Right hindlimb (tissue), 1 donor: ENCODE measurements at places on chromosomes 12 and 14.

DNA sequence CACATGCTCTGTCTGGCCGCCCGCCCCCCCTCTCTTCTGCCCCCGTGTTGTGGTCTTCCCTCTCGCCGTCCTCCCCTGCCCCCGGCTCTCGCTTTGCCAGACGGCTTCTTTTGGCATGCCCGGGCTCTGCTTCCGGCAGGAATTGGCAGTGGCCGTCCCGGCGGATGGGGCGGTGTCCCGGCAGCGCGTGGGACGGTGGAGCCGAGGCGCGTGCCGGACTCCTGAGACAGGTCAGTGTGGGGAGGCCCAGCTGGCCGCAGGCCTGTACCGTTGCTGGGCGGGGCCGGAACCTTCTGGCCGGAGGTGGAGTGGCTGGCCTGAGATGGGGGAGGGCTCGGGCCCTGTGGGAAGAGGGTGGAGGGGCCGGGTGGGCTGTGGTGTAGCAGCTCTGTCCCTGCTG is 17.1 kb downstream of the KIF26A start:
- no peak for DNase-seq

DNA sequence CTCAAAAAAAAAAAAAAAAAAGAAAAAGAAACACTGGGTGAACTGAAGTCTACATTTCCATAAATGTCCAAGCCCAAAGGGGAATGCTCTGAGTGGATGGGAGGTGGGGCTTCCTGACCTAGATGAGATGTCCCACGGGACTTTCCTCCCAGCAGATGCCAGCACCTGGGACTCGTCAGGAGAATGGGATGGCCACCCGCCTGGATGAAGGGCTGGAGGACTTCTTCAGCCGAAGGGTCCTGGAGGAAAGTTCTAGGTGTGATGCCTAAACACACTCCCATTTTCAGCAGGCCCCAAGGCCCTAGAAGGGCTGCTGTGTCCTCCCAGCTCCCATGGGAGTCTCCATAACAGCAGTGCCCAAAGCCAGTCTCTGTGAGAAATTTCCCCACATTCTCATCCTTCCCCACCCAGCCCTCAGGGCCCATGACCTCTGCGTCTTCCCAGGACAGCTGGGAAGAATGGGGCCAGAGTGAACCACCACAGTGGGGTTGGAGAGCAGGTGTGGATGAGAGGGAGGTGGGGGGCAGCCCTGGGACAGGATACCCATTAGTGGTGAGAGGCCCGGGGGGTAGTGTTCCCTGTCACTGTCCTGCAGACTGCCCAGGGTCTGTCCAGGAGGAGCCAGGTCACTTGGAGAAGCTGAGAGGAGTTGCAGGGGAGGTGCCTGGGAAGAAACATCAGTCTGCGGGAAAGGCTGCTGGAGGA is 7.1 kb upstream of the CPNE6 start:
- DNase-seq: no peak

- DNase-seq: no peak
These were observed 22.2 kb downstream of the SFSWAP start for GRCh38 chr12:131732996-131733615.

- peak; percentile 76 for DNase-seq
These were observed 15.4 kb downstream of the PXN start for GRCh38 chr12:120249875-120250795.

- no peak for DNase-seq
These were observed 18.4 kb upstream of the PRPF39 start for GRCh38 chr14:45065540-45065939.

GRCh38 chr12:49015196-49015595 is 3.4 kb downstream of the PRKAG1 start:
- no peak for DNase-seq

GRCh38 chr12:31749024-31749704 is 20.3 kb upstream of the AMN1 start:
- DNase-seq: no peak
